ENCODE measurements at places on chromosomes 5 and 9.

GRCh38 chr5:150397146-150397781 lies 15.4 kb downstream of the CD74 start:
- no peak for DNase-seq

DNA sequence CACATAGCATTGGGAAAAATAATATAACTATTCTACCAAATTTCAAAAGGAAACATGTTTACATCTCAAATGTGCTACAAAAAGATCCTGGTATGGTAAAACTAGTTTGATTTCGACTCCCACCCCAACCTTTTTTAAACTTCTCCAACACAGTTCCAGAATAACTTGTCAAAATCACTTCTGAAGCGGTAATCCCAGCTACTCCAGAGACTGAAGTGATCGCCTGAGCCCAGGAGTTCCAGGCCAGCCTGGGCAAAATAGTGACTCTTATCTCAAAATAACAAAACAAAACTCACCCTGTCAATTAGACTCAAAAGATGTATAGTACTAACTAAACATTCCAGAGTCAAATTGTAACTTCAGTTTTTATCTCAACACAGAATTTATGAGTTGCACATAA lies 71.3 kb upstream of the RNF38 start:
- no peak for DNase-seq

GRCh38 chr9:97475059-97475458 lies 26.4 kb upstream of the TMOD1 start:
- DNase-seq = no peak

DNA sequence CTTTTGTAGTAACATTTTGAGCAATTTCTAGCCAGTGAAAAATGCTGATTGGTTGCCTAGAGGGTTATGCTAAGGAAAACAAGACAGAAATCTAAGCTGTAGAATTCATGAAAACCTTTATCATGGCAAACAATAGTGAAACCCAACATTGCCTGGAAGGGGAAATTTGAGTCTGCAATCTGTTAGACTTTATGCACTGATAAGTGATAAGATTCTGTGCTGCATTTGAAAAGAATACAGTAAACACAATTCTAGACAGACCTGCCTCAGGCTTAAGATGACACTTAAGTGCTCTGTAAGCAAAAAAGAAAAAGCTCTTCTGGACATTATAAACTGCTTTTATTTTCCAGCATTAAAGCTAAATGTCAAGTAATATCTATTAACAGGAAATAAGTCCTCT lies 519.3 kb downstream of the ISL1 start:
- no peak for DNase-seq

GRCh38 chr9:109182940-109183798 lies 16.1 kb upstream of the FRRS1L start:
- no peak for DNase-seq

All from hippocampal formation (tissue), 2 donors.